ENCODE measurements at places on chromosomes 3 and 15.

DNA sequence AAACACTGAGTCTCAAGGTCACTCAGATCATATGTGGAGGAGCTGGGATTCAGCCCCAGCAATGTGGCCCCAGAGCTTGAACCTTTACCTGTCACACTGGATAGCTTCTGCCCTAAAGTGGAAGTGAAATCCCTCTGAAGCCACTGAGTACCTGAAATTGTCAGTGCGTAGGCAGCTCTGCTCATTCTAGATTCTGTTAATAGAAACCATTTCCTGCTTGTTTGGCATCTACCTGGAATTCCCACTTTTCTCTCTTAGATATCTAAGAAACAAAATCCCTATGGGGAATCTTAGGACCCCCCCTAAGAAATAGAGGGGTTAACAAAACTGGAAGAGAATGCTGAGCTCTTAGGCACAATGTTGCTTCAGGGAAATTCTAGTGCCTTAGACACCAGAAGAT, 29.8 kb downstream of the FBXL22 start:
- no peak for DNase-seq

GRCh38 chr3:177833332-177833731, 636.0 kb upstream of the TBL1XR1 start:
- DNase-seq, result no peak

DNA sequence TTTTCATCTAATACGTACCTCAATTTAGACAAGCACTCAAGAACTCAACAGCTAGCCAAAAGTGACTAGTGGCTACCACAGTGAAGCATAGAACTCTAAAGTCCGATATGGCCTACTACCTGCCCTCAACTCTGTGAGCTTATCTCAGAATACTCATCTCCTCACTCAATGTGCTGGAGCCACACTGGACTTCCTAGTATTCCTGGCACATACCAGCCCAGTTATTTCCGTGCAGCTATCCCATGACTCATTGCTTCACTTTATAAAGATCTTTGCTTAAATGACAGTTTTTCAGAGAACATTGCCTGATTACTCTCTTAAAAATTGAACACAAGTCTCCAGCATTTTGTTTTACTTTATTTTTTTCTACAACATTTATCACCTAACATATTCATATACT, 524.7 kb downstream of the PYDC2 start:
- no peak for DNase-seq

DNA sequence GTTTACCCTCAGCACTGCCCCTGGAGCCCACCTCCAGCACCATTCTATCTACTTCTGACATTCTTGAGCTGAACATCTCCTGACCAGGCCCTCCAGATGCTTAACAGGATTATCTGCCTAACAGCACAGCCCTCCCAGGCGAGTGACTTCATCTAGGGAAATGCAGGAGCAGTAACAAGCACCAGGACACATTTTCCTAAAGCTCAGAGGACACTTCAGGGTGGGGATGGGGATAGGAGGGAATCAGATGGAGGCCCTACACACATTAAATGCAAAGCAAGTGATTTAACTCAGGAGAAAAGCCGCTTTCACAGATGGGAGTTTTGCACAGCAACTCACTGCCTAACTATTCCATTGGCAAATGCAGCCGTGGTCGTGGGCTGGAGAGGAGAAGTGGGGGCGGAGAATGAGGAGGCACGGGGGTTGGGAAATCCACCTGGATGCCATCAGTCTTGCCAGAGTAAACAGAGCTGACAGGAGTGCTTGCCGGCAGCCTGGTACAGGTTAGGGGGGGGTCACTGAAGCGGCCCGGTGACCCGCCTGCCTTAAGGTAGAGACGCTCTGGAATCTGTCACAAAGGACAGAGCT, 21.3 kb upstream of the BNC1 start:
- DNase-seq, result no peak

DNA sequence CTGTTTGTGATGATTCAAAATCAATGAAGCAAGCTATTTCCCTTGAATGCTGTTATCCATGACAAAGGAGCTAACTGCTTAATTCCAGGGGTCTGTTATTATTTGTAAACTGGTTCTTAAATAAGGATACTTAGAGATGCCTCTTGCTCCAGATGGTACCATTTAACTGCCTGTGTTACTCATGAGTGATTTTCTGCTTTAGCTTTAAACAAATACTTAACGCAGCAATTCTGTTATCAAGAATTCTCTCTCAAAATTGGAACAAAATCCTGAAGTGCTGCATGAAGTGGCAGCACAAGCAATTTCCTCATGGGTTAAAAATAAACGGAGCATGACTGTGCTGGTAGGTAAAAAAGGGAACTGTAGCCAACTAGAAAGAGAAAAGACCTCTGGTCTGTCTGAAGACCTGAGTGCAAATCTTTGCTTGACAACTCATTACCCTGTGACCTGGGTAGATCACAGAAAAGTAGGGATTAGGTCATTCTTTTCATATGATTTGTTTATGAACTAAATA, 62.5 kb upstream of the GBE1 start:
- peak; percentile 88 for DNase-seq

- DNase-seq, result no peak
Observed at GRCh38 chr3:111373861-111374260, 168.1 kb upstream of the CD96 start.

- DNase-seq, result no peak
Observed at GRCh38 chr15:69949485-69949884, 148.2 kb downstream of the TLE3 start.

GRCh38 chr15:59340325-59340724, 32.3 kb downstream of the MYO1E start:
- no peak for DNase-seq

GRCh38 chr3:40872258-40872920, 326.9 kb upstream of the CTNNB1 start:
- DNase-seq, result no peak

DNA sequence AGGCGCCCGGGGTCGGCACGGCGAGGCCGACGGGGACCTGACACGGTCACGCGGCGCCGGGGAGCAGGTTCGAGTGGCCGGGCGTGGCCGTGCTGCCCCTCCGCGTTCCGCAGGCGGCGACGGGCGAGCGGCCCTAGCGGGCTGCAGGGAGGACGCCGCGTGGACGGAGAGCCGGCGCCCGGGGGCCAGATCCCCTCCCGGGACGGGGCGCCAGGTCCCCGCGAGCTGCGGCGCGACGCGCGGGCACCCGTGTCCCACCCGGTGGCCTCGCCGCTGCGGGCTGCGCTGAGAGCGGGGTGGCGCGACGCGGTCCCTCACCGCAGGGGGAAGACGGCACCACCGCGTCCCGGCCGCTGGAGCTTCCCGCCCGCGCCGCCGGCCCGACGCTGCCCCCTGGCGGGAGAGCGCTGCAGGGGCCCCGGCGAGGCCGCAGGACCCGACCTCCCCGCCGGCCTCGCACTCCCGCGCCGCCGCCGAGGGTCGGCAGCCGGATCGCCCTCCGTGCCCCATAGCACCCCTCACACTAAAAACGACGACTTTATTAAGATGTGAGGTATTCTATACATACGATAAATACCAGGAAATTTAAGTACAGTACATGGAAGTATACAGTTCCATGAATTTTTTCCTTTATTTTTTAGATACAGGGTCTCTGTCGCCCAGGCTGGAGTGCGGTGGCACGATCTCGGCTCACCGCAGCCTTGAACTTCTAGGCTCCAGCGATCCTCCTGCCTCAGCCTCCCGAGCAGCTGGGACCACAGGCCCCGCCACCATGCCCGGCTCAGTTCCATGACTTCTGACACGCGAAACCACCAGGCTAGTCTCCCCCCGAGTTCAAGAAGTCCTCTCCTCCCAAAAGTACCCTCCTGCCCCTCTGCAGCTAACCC, 1.3 kb upstream of the PIGZ start:
- DNase-seq, result peak; percentile 61

GRCh38 chr3:149599236-149599635, 58.6 kb downstream of the WWTR1 start:
- DNase-seq, result no peak

GRCh38 chr15:73584699-73585420, 48.3 kb downstream of the NPTN start:
- DNase-seq, result no peak
